ENCODE measurements at places on chromosomes 1 and 21.

DNA sequence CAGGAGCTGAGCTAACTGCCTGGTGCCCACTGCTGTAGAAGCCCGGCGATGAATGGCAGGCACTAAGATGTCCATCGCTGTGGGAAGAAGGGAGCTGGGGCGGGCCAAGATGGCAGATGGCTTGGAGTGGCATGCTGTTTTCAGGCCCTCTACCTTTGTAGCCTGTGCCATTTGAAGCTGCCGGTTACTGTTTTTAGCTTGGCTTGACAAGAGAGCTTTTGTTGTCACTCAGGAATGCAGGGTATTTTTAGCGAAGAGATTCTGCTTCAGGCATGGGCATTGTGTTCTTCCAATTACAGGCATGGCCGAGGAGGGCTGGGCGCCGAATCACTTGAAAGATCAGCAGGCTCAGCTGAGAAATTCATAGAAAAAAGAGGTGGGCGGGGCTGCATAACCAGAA, 348.7 kb downstream of the RPS6KC1 start:
- no peak for DNase-seq

DNA sequence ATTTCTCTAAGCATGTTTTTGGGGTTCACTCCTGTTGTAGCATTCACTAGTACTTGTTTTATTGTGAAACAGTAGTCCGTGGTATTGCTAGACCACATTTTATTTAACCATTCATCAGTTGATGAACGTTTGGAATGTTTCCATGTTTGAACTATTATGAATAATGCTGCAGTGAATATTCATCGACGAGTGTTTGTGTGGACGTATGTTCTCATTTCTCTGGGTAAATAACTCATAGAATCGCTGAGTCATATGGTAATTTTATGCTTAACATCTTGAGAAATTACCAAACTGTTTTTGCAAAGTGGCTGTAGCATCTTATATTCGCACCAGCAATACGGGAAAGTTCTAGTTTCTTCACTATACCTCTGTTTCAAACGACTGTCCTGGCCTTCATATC, 28.0 kb upstream of the KAZN start:
- peak; percentile 5 for DNase-seq

DNA sequence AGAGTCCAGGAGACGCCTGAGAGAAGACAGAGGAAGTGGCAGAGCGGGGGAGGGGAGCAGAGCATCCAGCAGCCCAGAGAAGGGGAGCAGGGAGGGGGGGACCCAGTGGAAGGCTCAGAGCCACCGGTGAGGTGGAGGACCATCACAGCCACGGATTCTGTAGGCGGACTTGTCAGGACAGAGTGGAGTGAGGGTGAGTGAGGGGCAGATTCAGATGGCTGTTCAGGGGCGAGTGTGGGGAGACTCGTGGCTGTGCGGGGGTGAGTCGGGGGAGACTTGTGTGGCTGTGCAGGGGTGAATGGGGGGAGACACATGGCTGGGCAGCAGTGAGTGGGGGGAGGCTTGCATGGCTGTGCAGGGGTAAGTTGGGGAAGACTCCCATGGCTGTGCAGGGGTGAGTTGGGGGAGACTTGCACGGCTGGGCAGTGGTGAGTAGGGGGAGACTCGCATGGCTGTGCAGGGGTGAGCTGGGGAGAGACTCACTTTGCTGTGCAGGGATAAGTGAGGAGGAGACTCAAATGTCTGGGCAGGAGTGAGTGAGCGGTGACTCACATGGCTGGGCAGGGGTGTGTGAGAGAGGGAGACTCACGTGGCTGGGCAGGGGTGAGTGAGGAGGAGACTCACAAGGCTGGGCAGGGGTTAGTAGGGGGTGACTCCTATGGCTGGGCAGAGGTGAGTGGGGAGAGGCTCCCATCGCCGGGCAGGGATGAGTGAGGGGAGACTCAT, 56.8 kb upstream of the ABCG1 start:
- peak; percentile 11 for DNase-seq

DNA sequence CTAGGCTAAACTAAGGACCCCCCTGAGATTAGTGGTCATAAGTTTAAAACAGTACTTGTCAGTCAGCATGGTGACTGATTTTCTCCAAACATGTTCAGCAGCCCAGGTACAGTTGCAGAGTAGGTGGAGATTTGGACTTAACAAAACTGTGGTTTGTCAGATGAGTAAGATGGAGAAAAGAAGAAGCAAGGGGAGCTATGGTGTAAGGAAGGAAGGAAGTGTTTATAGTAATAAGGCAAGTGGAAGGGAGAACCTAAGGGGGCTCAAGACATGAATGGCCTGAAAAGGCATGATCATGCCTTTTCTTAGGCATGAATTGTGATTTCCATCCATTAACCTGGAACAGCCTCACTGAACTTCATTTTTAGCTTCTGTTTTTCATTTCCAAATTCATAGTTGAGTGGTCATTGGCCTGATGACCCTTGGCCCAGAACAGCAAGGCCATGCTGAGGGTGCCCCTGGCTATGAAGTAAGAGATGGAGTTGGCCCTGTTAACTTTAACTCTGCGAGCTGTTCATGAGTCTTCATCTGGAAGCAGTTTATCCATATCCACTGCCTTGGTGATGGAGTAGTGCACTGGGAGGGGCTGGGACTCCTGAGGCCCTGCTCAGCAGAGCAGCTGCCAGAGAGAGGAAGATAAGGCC, 60.7 kb downstream of the LRRC8D start:
- DNase-seq, result no peak
